Stimulated activated CD4-positive, alpha-beta T cell treated with anti-CD3 and anti-CD28 coated beads, TNF-alpha, amount 100 ng/mL, for 1 hour (primary cell): ENCODE measurements at places on chromosomes 12 and 14.

- peak; percentile 22 for DNase-seq
Measured at GRCh38 chr12:104485651-104486362, 29.1 kb downstream of the CHST11 start.

GRCh38 chr12:95418142-95418541, 55.8 kb upstream of the METAP2 start:
- no peak for DNase-seq

- no peak for DNase-seq
Measured at GRCh38 chr12:116441292-116441691, 117.9 kb upstream of the MAP1LC3B2 start.

GRCh38 chr14:73973497-73973896, 23.4 kb downstream of the COQ6 start:
- no peak for DNase-seq

DNA sequence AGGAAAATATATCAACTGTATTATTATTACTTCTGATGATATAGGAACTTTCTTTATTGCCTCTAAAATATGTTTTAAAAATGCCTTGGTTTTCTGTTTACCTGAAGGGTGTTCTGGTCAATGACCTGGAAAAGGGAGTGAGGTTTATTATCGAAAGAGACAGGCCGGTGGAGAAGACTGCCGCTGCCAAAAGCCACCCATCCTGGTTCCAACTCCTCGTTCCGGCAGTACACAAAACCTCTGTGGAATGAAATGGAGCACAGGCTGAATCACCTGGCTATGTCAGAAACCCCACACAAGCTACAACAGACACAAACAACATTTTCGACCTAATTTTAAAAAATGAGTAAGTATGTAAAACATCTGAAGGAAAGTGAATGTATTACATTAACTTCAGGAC, 73.6 kb downstream of the HECTD4 start:
- no peak for DNase-seq

- DNase-seq: no peak
Measured at GRCh38 chr14:93395231-93395630, 35.5 kb upstream of the UNC79 start.

DNA sequence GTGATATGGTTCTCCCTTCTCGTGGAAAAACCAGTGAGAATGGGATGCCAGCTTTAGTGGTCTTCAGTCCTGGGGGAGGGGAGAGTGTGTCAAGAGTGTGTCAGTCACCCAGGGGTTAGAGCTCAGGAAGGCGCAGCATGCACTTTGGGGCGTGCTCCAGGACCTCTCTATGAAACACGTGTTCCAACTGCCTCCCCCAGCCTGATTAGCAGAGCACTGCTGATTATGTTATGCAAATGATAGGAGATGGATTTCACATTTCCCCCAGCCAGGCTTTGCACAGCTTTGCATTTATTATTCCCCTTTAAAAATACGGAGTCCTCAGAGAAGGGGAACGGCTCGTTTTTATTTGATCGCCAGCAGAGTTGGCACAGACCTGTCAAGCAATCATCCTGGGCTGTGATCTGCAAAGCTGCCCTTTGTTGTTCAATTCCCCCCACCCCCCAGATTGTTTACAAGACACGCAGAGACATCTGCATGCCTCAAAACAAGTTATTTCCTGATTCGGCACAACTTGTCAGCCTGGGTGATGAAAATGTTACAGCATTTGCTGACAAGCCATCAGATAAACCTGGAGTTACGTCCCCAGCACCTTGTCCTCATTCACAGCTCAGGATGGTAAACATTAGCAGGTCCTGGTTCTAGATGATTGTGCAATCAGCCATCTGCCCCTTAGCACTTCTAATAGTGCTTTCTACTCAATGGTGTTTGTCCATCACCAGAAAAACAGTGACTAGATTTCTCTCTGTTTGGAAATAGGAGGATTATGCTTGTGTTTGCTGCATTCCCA, 196.5 kb downstream of the NOVA1 start:
- no peak for DNase-seq

- DNase-seq: no peak
Measured at GRCh38 chr12:101750152-101750551, 10.9 kb upstream of the SYCP3 start.

- no peak for DNase-seq
Measured at GRCh38 chr12:22609501-22609900, 15.5 kb upstream of the ETNK1 start.

GRCh38 chr14:26209699-26210098, 388.1 kb downstream of the NOVA1 start:
- no peak for DNase-seq

DNA sequence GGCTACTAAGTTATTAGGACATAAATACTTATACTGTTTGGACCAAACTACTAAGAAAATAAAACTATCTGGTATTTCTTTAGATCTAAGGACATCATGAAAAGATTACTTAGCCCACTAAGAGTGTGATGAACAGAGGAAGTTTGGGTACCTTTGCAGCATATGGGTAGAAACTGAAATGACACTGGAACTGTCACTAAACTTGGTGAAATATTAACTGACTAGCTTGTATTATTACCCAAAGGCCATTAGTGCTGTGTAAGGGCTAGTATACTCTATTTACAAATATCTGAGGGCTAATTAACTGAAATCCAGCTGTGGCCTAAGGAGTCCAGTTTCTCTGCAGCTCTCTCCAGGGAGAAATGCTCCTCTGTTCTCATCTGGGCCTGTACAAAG, 45.5 kb downstream of the PAWR start:
- DNase-seq: no peak

- DNase-seq: no peak
Measured at GRCh38 chr12:76024942-76025600, 6.5 kb downstream of the PHLDA1 start.

DNA sequence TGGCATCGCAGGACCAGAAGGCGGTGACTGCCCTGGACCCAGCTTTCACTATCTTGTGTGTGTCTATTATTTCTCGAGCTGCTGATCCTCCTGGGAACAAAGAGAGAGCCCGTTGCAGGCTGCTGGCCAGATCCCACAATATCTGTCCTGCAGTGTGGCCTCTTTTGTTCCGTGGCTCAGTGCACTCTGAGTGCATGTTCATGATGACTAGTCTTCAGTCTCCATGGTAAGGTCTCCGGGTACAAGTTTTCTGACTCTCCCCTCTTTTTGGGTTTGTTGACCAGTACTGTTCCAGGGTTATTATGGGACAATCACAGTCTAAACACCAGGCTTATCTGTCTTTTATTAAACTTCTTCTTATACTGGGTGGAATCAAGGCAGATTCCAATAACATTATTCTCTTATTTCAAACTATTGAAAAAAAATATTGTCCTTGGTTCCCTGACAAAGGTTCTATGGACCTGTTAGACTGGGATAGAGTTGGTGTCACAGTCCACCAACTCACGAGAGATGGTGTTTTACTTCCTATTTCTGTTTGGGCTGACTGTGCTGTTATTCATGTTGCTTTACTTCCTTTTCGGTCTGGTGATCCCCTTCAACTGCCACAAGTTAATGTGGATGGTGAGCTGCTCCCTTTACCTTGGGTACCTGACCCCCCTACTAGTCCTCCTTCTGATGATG, 192.9 kb upstream of the ALG10B start:
- no peak for DNase-seq

GRCh38 chr14:77114609-77115008, 16.6 kb downstream of the CIPC start:
- no peak for DNase-seq

- no peak for DNase-seq
Measured at GRCh38 chr12:11500861-11501230, 105.5 kb upstream of the PRB2 start.

GRCh38 chr12:31970199-31970598, 11.0 kb downstream of the RESF1 start:
- DNase-seq: no peak

DNA sequence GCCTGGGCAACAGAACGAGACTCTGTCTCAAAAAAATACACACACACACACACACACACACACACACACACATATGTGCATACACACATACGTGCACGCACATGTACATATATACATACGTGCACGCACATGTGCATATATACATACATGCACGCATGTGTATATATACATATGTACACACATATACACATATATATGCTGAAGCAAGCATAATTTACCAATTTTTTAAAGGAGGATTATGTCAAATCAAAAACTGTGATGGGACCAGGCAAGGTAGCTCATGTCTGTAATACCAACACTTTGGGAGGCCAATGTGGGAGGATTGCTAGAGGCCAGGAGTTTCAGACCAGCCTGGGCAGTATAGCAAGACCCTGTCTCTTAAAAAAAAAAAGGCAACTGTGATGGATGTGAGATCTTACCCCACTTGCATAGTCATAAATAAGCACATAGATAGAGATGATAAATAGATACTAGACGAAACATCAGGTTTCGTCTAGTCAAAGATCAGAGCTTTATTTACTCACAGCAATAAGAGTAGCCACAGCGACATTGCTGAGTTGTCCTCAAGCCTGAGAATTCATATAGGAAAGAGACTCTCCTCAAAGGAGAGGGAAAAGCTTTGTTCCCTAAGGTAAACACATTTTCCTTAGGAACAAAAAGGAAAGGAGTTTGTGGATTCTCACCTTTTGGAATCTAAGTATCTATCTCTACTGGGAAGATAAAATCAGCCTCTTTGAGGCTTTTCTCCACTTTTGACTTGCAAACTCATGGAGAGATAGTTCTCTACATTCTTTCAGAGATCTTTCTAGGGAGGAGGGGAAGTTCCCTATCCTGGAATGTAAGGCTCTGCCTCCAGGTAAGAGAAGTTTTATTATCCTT, 74.7 kb upstream of the AMN1 start:
- no peak for DNase-seq

DNA sequence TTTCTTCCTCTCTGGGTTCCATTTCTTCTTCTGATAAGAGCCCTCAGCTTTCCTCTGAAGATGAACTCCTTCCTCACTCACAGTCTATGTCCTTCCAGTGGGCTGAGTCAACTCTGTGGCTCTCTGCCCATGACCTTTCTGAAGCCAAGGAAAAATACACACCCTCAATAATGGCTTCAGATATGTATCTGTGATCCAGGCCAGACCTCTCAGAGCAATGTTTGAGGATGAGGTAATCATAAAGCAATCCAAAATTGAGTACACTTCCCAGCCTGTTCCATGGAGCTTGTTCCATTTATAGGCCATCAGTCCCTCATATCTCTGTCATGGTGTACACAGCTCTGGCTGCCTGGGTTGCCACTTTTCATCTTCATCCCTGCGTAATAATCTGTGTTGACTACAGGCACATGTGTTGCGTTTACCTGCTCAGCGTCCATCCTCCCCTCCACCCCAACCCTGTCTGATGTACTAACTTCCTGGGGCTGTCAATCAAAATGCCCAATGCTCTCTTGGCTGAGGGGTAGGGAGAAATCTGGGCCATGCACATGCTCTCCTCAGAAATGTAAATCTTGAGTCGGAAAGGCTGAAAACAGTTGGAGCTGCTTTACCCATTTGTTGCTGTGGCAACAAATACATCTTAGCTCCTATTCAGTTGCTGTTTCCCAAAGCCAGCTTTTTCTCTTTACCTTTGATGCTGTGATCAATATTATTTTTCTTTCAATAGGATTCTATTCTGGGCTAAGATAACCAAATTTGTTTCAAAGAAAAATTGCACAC, 377.8 kb upstream of the TMEM132C start:
- DNase-seq: no peak

DNA sequence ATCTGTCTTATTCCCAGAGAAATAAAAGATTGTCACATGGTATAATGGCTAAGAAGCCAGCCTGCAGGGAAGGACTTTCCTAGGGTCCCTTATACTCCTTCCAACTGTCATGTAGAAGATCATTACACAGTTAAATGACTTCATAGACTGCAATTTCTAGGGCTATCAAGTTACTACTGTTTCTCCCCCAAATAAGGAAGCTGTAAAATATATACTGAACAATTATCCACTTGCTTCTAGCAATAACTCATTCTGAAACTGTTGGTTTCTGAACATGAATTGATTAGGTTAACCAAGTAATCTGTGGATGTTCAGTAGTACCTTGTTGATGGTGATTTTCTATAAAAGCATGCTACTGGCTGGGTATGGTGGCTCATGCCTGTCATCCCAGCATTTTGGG, 44.6 kb downstream of the A2ML1 start:
- DNase-seq: no peak

GRCh38 chr12:121514184-121514742, 66.6 kb downstream of the KDM2B start:
- DNase-seq: no peak

DNA sequence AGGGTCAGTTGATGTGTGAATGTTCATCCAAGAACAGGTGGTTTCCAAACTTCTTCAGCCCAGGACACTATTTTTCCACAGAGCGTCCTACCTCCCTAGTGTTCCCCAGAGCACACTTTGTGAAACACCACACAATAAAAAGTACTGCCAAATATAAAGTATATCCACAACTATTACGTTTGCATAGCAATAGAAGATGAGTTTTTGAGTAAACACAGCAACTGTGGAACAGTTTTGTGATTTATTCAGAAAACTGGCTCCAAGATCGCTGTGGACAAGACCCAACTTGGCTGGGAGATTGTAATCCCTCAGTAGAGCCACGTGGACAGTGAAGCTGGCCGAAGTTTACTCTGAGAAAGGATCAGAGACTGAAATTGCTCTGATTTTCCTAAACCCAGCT, 14.5 kb upstream of the MAP1LC3B2 start:
- no peak for DNase-seq

DNA sequence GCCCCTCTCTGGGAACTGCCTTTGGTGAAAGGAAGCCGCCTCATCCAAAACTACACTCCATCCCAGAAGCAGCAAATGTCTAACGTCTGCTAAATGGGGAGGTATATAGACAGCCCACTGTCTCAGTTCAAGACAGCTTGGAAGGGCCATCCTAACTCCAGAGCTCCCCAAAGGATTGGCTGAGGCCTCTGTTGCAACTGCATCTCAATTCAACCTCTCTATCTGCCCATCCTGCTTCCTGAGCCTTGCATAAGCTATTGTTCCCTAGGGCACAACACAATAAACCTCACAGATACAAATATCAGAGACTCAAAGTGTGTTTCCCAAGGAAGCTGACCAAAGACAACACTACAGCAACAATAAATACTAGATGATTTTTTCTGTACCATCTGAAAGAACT, 495.2 kb upstream of the SOX5 start:
- DNase-seq: no peak

DNA sequence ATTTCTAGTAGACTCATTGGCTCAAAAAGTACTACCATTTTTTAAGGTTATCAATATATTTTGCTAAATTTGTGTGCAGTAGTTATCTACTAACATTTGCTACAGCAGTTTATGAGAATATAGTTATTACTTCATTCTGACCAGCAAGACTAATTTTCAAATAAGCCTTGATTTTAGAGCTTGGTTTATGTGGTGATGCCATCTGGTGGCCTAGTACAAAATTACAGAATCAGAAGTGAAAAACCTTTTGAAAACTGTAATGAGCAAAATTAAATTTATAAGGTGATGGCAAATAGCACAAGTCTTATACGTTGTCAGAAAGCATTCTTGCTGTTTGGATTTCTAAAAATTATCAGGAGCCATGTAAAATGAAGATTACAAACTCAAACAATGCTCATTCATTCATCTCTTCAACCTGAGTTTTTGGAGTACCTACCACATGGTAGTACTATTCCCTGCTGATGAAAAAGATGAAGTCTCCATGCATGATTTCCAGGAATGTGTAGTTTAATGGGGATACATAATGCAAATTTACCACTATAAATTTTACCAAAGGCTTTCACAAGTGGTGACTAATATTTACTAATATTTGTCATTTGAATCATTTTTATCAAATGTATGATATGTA, 51.0 kb downstream of the MAGOHB start:
- no peak for DNase-seq

GRCh38 chr12:234891-235415, 21.0 kb upstream of the SLC6A12 start:
- DNase-seq: no peak
